GF-D8 (cell line): ENCODE measurements at places on chromosomes 5 and 9.

- DNase-seq, result no peak
These were observed 28.2 kb upstream of the SMAD5 start for GRCh38 chr5:136104306-136104965.

DNA sequence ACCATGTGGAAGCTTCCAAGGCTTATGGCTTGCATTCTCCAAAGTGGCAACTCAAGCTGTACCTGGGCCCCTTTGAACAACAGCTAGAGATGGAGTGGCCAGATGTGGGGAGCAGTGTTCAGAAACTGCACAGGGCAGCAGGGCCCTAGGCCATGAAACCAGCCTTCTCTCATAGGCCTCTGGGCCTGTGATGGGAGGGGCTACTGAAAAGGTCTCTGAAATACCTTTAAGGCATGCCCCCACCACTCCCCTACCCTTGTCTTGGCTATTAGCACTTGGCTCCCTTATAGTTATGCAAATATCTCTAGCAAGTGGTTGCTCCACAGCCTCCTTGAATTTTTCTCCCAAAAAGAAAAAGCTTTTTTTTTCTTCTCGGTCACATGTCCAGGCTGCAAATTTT is 1014.6 kb downstream of the DTWD2 start:
- no peak for DNase-seq

- DNase-seq, result no peak
These were observed 66.6 kb upstream of the SPATA31D4 start for GRCh38 chr9:81861644-81862043.

- no peak for DNase-seq
These were observed 27.8 kb upstream of the ALDOB start for GRCh38 chr9:101463397-101463796.

DNA sequence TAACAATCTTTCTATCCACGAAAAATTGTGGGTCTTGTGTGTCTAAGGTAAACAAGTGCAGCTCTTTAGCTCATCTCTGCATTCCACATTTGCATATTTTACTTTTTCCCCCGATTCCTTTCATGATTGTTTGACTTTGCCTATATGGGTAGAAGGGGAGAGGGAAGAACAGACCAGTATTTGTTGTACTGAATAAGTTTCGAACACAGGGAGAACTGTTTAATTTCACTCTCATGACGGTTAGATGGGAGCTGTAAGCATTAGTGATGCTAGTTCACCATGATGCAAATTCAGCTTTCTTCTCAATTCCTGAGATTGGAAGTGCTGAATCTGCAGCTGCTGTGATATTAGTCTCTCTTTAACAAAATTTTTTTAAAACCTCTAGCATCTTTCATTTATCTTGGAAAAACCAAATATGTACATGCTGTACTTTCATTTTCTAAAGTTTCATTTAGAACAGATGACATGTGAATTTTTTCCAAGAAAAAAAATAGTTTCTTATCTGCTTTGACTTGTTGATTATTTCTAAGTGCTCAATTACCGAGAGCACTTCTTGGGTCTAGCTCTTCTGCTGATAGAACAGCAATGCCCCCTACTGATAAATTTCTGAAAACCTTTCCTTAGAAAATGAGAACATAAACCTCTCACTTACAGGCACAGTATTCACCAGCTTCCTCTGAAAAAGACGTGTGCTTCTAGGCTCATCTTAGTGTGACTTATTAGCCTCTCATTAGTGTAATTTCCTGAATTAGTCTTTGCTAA is 149.5 kb downstream of the BAAT start:
- DNase-seq, result no peak

DNA sequence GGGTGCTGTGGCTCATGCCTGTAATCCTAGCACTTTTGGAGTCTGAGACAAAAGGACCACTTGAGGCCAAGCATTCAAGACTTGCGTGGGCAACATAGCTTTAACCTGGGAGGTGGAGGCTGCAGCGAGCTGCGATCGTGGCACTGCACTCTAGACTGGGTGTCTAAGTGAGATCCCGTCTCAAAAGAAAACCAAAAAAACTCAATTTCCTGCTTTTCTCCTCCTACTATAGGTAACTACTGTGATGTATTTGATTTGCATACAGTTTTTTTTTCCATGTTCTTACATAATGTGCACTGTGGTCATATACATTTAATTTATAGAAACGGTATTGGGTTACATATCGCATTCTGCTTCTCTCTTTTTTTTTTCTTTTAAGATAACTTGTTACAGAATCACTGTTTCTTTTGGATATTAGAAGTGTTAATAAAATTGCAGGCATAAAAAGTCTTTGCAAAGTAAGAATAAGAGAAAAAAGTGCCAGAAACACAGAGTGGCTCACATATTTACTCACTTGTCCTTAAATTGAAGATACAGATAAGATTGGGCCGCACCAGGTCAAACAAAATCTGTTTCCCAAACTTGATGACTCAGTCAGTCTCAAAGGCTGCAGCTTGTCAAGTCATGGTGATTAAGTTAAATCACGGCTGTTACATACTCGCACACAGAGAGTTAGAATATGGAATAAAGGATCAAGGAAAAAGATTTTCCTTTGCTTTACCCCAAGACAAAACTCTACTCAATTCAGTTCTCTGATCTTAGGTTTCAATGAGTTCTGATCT is 2.0 kb upstream of the PTGR1 start:
- DNase-seq, result no peak

DNA sequence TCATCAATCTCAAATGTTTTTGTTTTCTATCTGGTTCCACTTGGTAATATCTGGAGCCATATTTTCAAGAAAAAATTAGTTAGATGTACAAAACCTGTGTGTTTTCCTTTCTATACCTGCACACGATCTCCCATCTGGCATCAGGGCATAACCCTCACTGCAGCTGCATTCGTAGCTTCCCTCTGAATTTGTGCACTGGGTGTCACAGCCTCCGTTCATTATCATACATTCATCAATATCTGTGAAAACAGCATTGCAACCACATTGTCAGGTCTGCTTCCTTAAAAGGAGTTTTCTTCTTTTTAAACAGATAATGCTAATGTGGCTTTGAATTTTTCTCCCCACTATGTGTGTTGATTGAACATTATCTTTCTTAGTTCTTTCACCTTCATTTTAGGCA is 202.7 kb downstream of the FBN2 start:
- no peak for DNase-seq

DNA sequence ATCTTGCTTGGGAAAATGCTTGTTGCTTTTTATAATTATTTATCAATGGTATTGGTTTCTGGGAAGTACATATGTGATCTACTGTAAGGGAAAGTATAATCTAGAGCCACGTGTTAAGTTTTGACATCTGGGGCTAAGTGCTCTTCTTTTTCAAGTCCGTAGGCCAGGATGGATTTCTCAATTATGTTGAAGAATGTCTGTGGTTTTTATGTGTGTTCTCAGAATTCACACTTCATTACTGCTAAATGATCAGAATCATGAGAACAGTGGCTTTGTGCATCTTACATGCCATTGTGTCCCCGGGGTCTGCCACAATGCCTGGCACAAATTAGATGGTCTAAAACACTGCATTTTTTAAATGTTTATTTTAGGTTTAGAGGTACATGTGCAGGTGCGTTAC is 14.5 kb upstream of the AUH start:
- peak; percentile 79 for DNase-seq
